ENCODE measurements at places on chromosomes 5 and 9. TPM values are rescaled to one million over a fixed set of nuclear protein-coding genes. Genes with fewer than 3 reads are reported as not detected.

Gene PCSK5
- 24.8 TPM for total RNA-seq

Gene STING1
- 212 TPM for total RNA-seq

Gene PTGS1
- 0.38 TPM for total RNA-seq

Gene DDX4
- not detected for total RNA-seq

Gene FGD3
- total RNA-seq, result 174 TPM

Gene IFNA21
- total RNA-seq, result not detected

Gene EIF4E1B
- total RNA-seq, result not detected

Gene PANK3
- total RNA-seq, result 36.0 TPM

Gene FAM153A
- total RNA-seq, result 27.9 TPM

Gene SLC6A3
- 0.07 TPM for total RNA-seq

Gene TPRN
- 7.1 TPM for total RNA-seq

Gene SLC4A9
- total RNA-seq, result not detected

Gene SV2C
- not detected for total RNA-seq

Gene IFNA17
- total RNA-seq, result not detected

Gene FOXD4L3
- not detected for total RNA-seq

Gene SPINK6
- not detected for total RNA-seq

Gene EGFLAM
- total RNA-seq, result not detected

Gene RANBP17
- not detected for total RNA-seq

Gene SHISAL2B
- total RNA-seq, result not detected

Gene PITX1
- total RNA-seq, result not detected

Gene REEP2
- total RNA-seq, result not detected

Gene LCN2
- total RNA-seq, result not detected

Gene HTR1A
- total RNA-seq, result not detected

Gene P4HA2
- 0.30 TPM for total RNA-seq

Gene ADRA1B
- total RNA-seq, result 0.10 TPM

Gene CTXN3
- total RNA-seq, result not detected

Gene MARCOL
- not detected for total RNA-seq

Gene ZMYND19
- total RNA-seq, result 26.8 TPM

Gene PLAC8L1
- 0.63 TPM for total RNA-seq
